ENCODE measurements at places on chromosomes 16 and 17. TPM values are rescaled to one million over a fixed set of nuclear protein-coding genes. Genes with fewer than 3 reads are reported as not detected.

Gene FZD2
- total RNA-seq, result 0.68 TPM

Gene ODAD4
- 1.3 TPM for total RNA-seq

Gene CCDC144A
- 7.4 TPM for total RNA-seq

Gene MLYCD
- total RNA-seq, result 10.3 TPM

Gene SLC47A2
- 1.0 TPM for total RNA-seq

Gene MT3
- total RNA-seq, result not detected

Gene CHST4
- total RNA-seq, result not detected

Measured in gastrocnemius medialis (tissue), 4 donors.